LNCaP clone FGC (cell line): ENCODE measurements at places on chromosomes 3 and 15.

DNA sequence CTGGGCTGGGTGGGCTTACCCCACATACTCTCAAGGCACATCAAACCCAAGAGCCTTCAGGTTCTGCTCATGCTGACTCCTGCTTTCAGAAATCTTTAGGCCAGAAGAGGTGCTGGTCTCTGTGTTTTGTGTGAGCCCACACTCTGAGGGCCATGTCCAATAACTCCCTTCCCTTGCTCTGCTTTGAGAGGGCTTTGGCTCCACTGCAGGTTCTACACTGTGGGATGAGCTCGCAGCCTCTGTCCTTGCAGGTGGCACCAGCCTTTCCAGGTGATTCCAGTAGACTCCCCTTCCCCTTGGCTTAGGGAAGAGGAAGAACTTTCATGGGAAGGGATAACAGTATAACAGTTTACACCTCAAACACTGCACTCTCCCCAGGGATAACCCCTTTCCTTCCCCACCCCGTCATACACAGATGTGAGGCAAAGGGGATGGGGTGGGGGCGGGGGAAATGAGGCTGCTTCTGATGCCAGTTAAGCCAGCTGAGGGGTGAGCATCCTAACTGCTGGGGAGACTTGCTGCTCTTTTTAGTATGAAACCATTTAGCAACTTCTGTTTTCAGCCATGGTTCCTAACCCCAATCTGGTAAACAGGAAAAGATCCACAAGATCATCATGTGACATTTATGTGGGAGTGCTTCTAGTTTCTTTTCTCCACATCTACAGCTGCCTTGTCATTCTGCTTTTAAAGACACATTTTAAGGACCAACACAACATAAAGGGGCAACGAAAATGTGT, 262.4 kb downstream of the SLC9A9 start:
- no peak for DNase-seq

DNA sequence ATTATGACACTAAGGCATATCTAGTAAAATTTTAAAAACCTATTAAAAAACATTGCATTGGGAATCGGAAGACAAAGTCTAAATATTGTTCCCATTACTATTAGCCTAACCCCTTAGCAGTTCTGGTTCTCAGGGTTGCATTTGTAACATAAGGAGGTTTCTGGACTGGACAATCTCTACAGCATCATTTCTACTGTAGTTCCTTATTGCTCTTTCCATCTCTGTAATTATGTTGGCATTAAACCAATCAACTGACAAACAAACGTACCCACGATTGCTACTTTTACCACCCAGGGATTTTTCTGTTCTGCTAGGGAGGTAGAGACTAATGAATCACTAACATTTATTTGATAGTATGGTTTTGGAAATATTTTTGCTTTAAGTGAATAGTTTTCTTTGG, 190.8 kb downstream of the CBLB start:
- DNase-seq: no peak

DNA sequence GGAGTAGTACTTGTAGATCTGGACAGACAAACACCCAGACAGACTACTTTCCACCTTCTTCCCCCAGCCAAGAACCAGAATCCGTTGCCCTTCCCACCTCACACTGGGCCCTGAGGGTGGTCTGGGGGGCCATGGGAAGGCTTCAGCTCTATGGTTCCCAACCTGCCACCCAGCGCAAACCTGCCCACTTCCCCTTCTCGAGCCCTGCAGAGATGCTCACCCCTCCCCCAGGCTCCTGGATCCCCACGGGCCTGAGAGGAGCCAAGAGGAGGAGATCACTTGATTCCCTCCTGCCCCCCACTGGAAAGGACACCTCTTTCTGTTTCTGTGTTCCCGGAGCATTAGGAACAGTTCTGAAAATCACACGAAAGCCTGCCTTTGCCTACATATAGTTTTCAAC, 8.7 kb downstream of the STRA6 start:
- no peak for DNase-seq

GRCh38 chr3:196634829-196635228, 4.7 kb upstream of the NRROS start:
- DNase-seq: no peak

DNA sequence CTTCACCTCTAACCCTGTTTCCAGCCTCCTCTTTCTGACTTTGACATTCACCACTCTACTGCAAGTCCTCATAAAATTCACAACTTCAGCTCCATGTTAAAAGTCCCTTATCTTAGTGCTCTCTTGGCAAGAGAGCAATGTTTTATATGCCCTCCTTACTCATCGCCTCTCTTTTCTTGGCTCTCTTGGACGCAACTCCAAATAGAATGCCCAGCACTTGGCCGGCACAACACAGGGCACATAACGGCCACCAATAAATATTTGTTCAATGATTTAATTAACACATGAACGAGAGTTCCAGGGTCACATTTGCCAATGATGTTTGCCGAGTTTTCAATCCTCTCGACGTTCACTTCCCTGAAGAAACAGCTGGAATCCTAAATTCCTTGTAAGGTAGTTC, 401.4 kb downstream of the ROBO1 start:
- DNase-seq: peak; percentile 56

GRCh38 chr15:45523166-45523460, 558 bp upstream of the SLC30A4 start:
- peak; percentile 80 for DNase-seq

GRCh38 chr15:51129535-51130188, 35.0 kb upstream of the TNFAIP8L3 start:
- no peak for DNase-seq

DNA sequence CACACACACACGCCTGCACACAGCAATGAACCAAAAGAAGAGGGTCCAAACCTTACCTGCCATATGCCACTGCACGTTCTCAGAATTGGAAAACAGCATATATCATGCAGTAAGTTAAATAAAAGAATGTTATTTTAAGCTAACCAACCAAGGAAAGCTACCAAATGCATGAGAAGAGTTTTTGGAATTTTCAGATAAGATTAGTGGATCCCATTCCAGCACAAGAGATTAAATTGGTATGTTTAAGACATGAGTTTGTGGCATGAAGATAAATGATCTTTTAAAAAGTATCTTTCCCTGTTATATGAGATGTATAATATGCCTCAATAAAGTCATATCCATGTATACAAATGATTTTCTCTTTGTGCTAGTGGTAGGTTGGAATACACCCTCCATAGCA, 811.4 kb downstream of the NR2F2 start:
- no peak for DNase-seq

- no peak for DNase-seq
Observed at GRCh38 chr3:31402117-31402516, 130.6 kb upstream of the STT3B start.

- no peak for DNase-seq
Observed at GRCh38 chr15:66912001-66912400, 153.4 kb upstream of the SMAD3 start.

GRCh38 chr3:158737410-158737809, 5.2 kb upstream of the RARRES1 start:
- DNase-seq: no peak

DNA sequence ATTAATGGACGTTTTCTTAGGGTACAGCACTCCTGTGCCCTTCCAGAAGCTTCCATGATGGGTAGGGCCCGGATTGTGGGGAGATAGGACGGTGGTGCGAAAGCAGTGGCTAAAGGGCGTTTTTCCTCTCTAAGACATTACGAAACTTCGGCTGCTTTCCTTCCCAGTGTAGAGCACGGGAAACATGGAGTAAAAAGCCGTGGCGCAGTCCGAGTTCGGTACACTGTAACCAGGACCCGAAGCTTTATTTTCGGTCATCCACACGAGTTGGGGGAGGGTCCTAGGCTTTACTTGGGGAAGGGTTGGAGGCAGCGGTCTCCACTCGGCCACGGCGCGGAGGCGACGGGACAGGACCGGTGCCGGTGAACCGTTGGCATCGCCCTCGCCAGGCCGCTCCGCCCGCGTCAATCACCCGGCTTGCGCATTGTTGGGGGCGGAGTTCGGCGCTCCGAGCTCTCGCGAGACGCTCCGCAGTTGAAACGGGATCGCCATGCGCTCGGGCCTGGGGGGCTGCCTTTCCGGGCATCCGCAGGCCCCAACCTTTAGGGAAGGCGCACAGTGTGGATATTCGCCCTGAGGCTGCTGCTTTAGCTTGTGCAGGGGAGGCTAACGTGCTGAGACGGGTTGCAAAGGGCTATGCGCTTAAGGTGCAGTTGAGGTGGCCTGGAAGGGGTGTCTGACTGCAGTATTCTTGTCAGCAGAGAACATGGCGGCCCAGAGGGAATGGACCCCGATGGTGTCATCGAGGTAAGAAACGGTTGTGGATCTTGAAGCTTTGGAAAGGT, 546 bp downstream of the EIF4A2 start:
- no peak for DNase-seq
